Activated CD4-positive, alpha-beta T cell treated with anti-CD3 and anti-CD28 coated beads for 36 hours (primary cell): ENCODE measurements at places on chromosomes 5 and 9. TPM values are rescaled to one million over a fixed set of nuclear protein-coding genes. Genes with fewer than 3 reads are reported as not detected.

GRCh38 chr5:115785381-115786065, 30.9 kb downstream of the CDO1 start:
- H3K4me1 ChIP-seq: no peaks in the 10 kb centered on the region
- H3K27me3 ChIP-seq: peaks cover 46% of the 10 kb centered on the region
- no peak overlapping the region for H3K27ac ChIP-seq
- no peak for DNase-seq

DNA sequence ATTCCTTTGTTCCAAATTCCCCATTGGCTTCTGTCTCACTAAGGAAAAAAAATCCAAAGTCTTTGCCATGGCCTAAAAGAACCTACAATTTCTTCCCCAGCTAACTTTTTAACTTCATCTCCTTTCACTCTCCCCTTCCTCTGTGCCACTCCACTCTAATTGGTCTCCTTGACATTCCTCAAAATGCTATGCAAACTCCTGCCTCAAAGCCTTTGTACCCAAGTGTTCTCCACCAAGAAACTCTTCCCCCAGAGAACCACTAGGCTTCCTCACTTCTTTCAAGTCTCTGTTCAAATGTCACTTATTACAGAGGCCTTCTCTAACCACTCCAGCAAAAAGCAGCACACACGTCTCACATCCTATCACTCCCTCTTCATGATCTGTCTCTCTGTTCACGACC, 91.6 kb upstream of the NR4A3 start:
- H3K4me3 ChIP-seq: no peak overlapping the region
- H3K36me3 ChIP-seq: no peaks in the 10 kb centered on the region
- peaks cover 6% of the 10 kb centered on the region for H3K27me3 ChIP-seq

GRCh38 chr5:80185095-80185494, 70.8 kb downstream of the SERINC5 start:
- H3K36me3 ChIP-seq: peaks cover 22% of the 10 kb centered on the region
- peak overlapping the region; percentile 89 for H3K27ac ChIP-seq
- peaks cover 92% of the 10 kb centered on the region for H3K4me1 ChIP-seq

Gene CFAP77
- total RNA-seq: not detected

Gene PFN3
- total RNA-seq: not detected

Gene AK3
- total RNA-seq: 41.0 TPM

- DNase-seq: no peak
- H3K4me3 ChIP-seq: no peak overlapping the region
- H3K27ac ChIP-seq: no peak overlapping the region
- no peaks in the 10 kb centered on the region for H3K36me3 ChIP-seq
These were observed 16.9 kb downstream of the GSN start for GRCh38 chr9:121284733-121285451.

GRCh38 chr5:148541054-148541835, 113.1 kb downstream of the HTR4 start:
- no peak overlapping the region for H3K27ac ChIP-seq
- H3K27me3 ChIP-seq: peaks cover 12% of the 10 kb centered on the region
- DNase-seq: no peak
- H3K4me3 ChIP-seq: no peak overlapping the region

DNA sequence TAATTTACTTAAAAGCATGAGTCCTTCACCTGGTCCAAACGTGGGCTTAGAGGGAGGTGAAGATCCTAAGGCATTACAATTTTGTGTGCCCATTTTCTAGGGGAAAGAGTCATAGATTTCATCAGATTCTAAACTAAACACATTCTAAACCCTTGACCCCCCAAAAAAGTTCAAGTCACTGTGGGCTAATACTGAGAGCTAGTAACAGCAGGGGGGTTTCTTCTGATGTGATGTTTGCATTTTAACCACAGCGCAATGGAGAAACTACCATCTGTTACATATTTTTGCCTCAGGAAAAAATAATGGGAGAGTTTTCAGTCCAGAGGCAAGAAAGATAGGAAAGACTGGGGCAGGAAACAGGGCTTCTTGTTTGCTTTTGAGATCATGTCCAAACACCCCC, 110.8 kb upstream of the SLC1A3 start:
- H3K4me3 ChIP-seq: no peak overlapping the region
- H3K27me3 ChIP-seq: peaks cover 6% of the 10 kb centered on the region
- H3K36me3 ChIP-seq: no peaks in the 10 kb centered on the region
- no peaks in the 10 kb centered on the region for H3K4me1 ChIP-seq
- no peak overlapping the region for H3K27ac ChIP-seq

DNA sequence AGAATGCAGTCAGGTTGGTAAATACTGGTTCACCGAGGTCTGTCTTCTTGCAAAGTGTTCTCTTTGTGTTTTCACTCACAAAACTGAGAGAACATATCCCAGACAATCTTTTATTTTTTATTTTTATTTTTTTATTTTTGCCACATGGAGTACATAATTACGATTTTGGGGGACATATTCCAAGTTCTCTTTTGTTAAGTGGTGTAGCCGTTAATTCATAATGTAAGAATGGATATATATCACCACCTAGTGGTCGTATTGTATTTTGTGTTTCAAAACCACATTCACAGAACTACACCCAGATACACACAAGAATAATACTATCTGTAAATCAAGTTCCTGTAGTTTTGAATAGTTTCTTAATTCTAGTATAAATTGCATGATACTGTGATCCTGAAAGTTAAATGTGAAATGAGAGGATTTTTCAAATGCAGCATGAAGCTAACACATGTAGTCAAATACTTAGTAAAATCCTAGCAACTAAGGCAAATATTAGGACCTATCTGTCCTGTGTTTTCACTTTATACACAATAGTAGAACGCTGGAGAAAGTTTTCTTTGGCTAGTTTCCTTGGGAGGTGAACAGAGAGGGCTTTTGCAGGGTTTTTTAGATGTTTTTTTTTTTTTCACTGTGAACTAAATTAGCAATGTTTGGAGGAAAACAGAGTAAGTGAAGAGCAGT, 92.7 kb downstream of the VCAN start:
- no peaks in the 10 kb centered on the region for H3K4me1 ChIP-seq

DNA sequence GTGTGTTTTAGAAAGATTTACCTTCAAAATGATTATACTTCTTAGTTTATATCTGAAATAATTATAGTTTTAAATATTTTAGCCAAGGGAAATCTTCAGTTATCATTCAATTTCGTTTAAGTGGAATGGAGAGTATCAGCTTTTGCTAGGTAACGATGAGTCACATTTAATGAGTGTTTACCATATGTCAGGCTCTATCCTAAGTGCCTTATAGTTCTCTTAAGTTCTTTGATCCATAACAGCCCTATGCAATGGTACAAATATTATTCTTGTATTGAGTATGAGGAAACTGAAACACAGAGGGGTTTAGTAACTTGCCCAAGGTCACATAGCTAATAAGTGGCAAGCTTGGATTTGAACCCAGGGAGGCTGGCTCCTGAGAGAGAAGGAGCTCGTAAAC, 37.5 kb upstream of the SHB start:
- no peak overlapping the region for H3K4me3 ChIP-seq
- no peaks in the 10 kb centered on the region for H3K36me3 ChIP-seq
- H3K27ac ChIP-seq: no peak overlapping the region
- H3K4me1 ChIP-seq: no peaks in the 10 kb centered on the region
- H3K27me3 ChIP-seq: peaks cover 9% of the 10 kb centered on the region

Gene TEX48
- total RNA-seq: 0.75 TPM

DNA sequence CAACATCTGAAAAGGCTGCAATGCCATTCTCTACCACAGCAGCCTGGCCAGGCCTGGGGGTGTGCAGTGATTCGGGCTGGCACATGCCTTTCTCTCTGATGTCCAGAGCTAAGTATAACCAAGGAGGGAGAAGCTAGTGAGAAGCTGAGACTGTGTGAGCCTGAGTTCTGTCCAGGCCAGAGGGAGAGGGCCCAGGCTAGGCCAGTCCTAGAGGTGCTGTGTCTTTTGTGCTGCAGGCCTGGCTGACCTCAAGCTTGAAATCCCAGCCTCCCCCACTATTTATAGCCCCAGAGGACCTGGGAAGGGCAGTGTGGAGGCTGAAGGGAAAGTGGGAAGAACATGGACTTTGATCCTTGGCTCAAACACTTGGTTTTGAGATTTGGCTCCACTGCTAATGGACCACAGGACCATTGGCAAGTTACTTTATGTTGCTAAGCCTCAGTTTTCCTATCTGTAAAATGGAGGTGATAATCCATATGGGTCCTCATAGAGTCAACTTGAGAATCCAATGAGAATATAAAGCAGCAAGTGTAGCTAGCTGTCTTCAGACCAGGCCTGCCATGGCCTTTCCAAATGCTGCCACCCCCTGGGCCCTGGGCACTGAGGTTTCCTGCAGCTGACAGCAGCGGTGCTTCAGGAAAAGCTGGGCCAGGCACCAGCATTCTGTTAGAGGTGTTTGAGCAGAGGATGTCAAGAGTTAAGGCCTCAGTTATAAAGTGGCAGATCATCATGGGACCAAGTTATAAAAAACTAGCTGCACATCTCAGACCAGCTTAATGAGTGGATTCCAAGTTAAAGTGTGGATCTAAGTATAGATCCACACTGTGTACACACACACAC, 21.1 kb downstream of the BNIP1 start:
- H3K36me3 ChIP-seq: peaks cover 15% of the 10 kb centered on the region
- no peak overlapping the region for H3K4me3 ChIP-seq
- no peaks in the 10 kb centered on the region for H3K4me1 ChIP-seq
- no peak overlapping the region for H3K27ac ChIP-seq
- H3K27me3 ChIP-seq: no peaks in the 10 kb centered on the region

DNA sequence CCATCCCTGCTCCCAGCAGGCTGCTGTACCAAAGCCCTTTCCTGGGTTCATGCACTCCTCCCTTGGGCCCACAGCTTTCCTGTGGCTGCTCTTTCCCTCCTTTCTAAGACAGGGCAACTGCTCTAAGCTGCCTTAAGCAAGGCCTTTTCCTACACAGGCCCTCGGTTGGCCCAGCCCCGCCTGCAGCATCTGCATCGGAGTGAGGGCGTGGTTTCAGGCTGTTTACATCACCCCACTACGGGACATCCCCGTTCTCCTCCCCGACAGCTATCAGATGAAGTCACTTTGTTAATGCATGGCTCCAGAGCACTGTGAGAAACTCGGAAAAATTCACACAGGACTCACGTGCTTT, 3.4 kb downstream of the DPH7 start:
- peak overlapping the region; percentile 38 for H3K27ac ChIP-seq
- peaks cover 34% of the 10 kb centered on the region for H3K36me3 ChIP-seq
- no peaks in the 10 kb centered on the region for H3K27me3 ChIP-seq
- DNase-seq: peak; percentile 31

- H3K27ac ChIP-seq: no peak overlapping the region
- no peaks in the 10 kb centered on the region for H3K27me3 ChIP-seq
- peaks cover 12% of the 10 kb centered on the region for H3K36me3 ChIP-seq
- DNase-seq: peak; percentile 39
- H3K4me3 ChIP-seq: peak overlapping the region; percentile 72
These were observed 317 bp downstream of the DPP7 start for GRCh38 chr9:137114220-137114612.

- DNase-seq: no peak
- no peak overlapping the region for H3K27ac ChIP-seq
- H3K4me1 ChIP-seq: no peaks in the 10 kb centered on the region
- H3K4me3 ChIP-seq: no peak overlapping the region
These were observed 176.6 kb upstream of the SH3GL2 start for GRCh38 chr9:17402309-17402708.

DNA sequence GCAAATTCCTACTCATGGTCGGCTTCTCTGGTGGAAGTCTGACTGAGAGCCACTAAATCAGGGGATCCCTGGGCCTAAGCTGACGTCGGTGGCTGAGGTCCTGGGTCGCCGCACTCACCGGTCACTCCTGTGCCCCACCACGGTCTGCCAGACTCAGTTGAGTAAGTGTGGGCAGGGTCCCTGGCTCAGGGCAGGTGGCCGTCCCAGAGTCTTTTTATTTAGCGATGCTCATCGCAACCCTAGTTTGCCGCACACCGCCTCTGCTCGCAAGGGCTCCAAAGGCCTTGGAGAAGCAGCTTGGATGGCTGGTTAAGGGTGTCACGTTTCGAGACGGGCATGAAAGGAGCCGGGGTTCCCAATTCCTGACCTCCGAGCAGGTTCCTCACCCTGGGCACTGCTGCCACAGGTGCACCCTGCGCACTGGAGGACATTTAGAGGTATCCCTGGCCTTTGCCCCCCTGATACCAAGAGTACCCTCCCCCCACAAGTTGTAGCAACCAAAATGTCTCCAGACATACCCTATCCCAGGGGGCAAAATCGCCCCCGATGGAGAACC, 59.9 kb downstream of the NSUN2 start:
- DNase-seq: no peak
- no peak overlapping the region for H3K27ac ChIP-seq
- H3K4me1 ChIP-seq: no peaks in the 10 kb centered on the region
- H3K4me3 ChIP-seq: no peak overlapping the region
- H3K27me3 ChIP-seq: peaks cover 16% of the 10 kb centered on the region

GRCh38 chr5:159441441-159441840, 111.2 kb upstream of the IL12B start:
- H3K4me1 ChIP-seq: no peaks in the 10 kb centered on the region
- no peaks in the 10 kb centered on the region for H3K36me3 ChIP-seq
- H3K27me3 ChIP-seq: peaks cover 4% of the 10 kb centered on the region
- no peak overlapping the region for H3K27ac ChIP-seq
- DNase-seq: no peak
- H3K4me3 ChIP-seq: no peak overlapping the region

DNA sequence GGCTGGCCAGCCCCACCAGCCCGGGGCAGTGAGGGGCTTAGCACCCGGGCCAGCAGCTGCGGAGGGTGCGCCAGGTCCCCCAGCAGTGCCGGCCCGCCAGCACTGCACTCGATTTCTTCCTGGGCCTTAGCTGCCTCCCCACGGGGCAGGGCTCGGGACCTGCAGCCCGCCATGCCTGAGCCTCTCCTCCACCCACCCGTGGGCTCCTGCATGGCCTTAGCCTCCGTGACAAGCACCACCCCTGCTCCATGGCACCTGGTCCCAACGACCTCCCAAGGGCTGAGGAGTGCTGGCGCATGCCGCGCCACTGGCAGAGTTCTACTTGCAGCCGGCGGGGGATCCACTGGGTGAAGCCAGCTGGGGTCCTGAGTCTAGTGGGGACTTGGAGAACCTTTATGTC, 452.6 kb downstream of the AGTPBP1 start:
- H3K4me1 ChIP-seq: peaks cover 16% of the 10 kb centered on the region
- no peak overlapping the region for H3K27ac ChIP-seq
- H3K36me3 ChIP-seq: no peaks in the 10 kb centered on the region
- no peak overlapping the region for H3K4me3 ChIP-seq
- DNase-seq: no peak

Gene CWC27
- total RNA-seq: 35.8 TPM

GRCh38 chr5:171201310-171201709, 107.7 kb upstream of the TLX3 start:
- no peak overlapping the region for H3K27ac ChIP-seq
- no peak for DNase-seq

Gene DOCK8
- 100 TPM for total RNA-seq

GRCh38 chr9:111458139-111459009, 25.8 kb downstream of the ECPAS start:
- H3K27me3 ChIP-seq: no peaks in the 10 kb centered on the region
- H3K27ac ChIP-seq: no peak overlapping the region
- H3K4me3 ChIP-seq: no peak overlapping the region
- no peak for DNase-seq

DNA sequence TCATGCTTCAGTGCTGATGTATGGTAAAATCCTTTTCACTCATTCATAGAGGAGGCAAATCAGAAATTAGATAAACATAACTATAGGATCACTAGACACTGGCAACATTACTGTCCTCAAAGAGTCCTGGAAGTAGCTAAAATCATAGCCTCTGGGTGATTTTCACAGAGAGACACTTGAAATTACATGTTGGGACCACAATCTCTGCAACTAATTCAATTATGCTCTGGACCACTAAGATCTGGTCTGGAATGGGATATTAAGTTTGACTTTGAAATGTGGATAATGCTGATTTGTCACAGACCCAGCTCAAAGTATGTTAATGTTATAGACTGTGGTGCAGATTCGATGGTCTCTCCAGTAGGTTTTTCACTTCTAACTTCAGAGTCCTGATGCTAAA, 214.6 kb upstream of the CCNH start:
- no peaks in the 10 kb centered on the region for H3K36me3 ChIP-seq
- no peak overlapping the region for H3K27ac ChIP-seq
- no peaks in the 10 kb centered on the region for H3K4me1 ChIP-seq
- H3K27me3 ChIP-seq: peaks cover 5% of the 10 kb centered on the region
